HL-60 (cell line): ENCODE measurements at places on chromosomes 5 and 9.

GRCh38 chr5:59684388-59685190, 208.9 kb downstream of the PDE4D start:
- no peak for DNase-seq

GRCh38 chr9:128702949-128703615, 779 bp downstream of the PKN3 start:
- no peak for DNase-seq

- DNase-seq: no peak
These were observed 80.0 kb upstream of the COL5A1 start for GRCh38 chr9:134561427-134562145.

- DNase-seq: peak; percentile 23
These were observed 7.5 kb downstream of the UNC5A start for GRCh38 chr5:176817841-176818377.

DNA sequence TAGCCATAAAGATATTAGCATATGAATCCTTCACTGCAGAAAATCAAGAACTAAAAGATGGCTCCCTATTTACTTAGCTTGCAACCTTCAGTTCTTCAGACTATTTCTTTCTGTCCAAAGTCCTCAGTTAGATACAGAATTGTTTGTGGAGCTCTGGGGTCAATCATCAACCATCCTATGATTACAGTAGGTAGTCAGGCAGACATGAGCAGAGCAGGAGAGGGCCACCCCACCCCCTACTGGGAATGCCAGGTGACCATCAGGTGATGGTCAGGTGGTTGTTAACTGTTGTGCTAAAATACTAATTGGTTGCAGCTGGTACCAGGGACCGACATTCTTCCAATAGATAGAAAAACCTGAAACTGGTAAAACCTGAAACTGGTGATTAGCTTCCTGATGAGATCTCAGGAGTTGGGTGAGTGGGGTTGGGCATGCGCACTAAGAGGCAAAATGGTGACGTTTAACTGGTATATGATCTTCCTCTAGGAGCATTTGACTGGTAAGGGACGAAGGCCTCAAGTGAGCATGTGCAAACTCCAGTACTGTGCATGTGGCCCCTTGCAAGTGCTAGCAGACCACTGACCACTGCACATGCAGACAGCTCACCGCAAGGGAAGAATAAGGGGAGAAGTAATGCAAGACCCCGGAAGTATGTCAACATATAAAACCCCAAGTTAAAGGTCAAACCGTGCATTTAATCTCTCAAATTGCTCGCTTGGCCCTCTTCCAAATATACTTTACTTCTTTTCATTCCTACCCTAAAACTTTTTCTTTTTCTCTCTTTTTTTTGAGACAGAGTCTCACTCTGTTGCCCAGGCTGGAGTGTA, 13.6 kb downstream of the C9orf57 start:
- no peak for DNase-seq

- no peak for DNase-seq
These were observed 2.0 kb downstream of the TENT4A start for GRCh38 chr5:6715271-6715670.

DNA sequence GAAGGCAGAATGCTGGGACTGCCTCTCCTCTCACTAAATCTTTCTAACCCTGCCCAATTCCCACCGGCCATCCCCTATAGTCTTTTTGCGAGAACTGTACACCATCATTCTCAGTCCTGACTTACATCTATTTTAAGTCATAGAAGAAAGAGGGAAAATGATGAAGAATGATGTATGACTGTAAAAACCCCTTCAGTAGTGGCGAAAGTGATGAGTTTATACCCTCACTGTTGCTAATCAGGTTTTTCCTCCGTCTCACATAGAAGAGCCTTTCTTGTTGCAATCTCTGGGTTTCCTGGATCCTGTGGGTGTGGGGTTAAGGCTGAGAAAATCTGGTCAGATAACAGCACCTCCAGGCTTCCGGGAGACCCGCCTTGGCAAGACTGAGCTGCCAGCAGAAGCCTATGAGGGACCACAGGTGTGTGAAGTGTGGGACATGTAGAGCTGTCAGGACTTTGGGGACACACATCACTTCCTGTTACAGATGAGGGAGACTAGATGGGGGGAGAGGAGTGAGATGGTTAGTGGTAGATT, 147.1 kb upstream of the SLC12A2 start:
- no peak for DNase-seq

DNA sequence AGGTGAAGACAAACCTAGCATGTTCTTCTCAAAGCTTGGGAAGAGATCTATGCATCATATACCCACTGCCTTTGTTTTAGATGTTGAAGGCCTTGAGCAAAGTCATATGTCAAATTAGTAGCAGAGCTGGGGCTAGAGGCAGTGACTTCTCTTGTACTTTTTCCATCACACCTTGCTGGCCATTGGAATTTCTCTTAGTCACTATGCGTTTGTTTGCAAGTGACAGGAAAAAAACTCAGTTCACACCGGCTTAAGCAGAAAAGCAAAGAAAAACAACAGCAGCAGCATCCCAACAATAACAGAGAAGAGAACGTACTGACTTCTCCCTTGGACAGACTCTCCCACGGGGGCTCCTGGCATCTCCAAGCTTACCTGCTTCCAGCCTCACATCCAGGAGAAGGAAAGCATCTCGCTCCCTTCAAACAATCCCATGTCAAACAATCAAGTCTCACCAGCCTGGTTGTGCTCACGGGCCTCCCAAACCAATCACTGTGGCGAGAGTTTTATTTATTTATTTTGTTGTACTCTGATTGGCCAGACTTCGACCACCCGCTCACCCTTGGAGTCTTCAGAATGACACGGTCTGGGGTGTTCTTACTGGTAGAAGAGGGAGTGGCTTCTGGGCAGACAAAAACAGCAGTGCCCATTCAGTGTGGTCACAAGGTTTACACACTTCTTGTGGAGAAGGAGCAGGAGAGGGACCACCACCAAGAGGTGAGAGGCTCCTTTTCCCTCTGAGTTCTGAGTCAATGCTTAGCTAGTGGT, 83.8 kb upstream of the STC2 start:
- no peak for DNase-seq

- DNase-seq: no peak
These were observed 22.1 kb downstream of the PTCH1 start for GRCh38 chr9:95494416-95495371.

GRCh38 chr9:21854119-21854518, 51.7 kb downstream of the MTAP start:
- DNase-seq: no peak

DNA sequence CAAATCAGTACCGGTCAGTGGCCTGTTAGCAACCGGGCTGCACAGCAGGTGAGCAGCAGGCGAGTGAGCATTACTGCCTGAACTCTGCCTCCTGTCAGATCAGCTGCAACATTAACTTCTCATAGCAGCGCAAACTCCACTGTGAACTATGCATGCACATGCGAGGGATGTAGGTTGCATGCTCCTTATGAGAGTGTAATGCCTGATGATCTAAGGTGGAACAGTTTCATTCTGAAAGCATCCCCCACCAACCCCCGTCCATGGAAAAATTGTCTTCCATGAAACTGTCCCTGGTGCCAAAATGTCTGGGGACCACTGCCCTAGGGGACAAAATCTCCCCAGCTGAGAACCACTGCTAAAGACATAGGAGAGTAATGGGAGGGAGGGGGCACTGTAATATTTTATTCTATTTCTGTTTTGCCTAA, 51.1 kb downstream of the P4HA2 start:
- peak; percentile 1 for DNase-seq

GRCh38 chr9:90446200-90446948, 196.2 kb downstream of the DIRAS2 start:
- no peak for DNase-seq

DNA sequence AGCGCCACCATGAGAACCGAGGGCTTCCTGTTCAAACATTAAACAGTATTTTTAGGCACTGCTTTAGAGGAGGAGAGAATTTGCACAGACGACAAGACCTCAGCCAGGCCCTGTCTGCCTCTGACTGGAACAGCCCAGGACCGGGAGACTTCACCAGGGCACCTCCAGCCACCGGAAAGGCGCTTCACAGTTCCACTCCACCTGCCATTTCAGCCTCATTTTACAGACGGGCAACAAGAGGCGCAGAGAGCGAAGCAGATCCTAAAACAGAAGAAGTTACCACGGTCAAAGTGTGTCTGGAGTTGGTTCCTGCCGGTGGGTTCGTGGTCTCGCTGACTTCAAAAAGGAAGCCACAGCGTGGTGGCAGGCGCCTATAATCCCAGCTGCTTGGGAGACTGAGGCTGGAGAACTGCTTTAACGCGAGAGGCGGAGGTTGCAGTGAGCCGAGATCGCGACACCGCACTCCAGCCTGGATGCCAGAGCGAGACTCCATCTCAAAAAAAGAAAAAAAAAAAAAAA, 28.4 kb downstream of the COL23A1 start:
- no peak for DNase-seq

DNA sequence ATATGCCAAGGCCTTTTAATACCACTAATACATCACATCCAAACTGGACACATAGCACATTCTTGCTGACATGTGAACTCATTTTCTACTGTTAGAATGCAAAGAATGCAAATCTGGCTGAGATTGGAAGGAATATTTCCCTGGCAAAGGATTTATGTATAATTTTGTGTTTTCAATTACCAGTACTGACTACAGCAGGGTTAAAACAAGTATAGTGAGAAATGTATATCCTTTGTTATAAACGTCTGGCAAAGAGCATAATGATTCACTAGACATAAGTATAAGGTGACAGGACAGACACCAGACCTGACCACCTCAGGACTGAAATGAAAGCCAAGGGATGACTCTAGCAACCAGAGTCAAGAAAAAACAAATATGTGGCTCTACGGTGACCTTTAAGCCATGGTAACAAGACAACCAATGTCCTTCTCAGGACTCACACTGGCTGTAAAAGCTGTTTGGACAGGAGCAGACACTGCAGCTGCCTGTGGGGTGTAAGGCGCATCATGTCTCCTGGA, 95.0 kb downstream of the MRPS27 start:
- no peak for DNase-seq

- no peak for DNase-seq
These were observed 107.5 kb downstream of the FRMD3 start for GRCh38 chr9:83430681-83431080.

GRCh38 chr5:177608243-177609075, 8.5 kb downstream of the B4GALT7 start:
- no peak for DNase-seq

- no peak for DNase-seq
These were observed 30.4 kb downstream of the KCNIP1 start for GRCh38 chr5:170534177-170534576.

GRCh38 chr5:65961633-65962032, 35.3 kb downstream of the ERBIN start:
- DNase-seq: no peak

GRCh38 chr5:17801595-17801994, 167.3 kb downstream of the TAF11L14 start:
- no peak for DNase-seq

DNA sequence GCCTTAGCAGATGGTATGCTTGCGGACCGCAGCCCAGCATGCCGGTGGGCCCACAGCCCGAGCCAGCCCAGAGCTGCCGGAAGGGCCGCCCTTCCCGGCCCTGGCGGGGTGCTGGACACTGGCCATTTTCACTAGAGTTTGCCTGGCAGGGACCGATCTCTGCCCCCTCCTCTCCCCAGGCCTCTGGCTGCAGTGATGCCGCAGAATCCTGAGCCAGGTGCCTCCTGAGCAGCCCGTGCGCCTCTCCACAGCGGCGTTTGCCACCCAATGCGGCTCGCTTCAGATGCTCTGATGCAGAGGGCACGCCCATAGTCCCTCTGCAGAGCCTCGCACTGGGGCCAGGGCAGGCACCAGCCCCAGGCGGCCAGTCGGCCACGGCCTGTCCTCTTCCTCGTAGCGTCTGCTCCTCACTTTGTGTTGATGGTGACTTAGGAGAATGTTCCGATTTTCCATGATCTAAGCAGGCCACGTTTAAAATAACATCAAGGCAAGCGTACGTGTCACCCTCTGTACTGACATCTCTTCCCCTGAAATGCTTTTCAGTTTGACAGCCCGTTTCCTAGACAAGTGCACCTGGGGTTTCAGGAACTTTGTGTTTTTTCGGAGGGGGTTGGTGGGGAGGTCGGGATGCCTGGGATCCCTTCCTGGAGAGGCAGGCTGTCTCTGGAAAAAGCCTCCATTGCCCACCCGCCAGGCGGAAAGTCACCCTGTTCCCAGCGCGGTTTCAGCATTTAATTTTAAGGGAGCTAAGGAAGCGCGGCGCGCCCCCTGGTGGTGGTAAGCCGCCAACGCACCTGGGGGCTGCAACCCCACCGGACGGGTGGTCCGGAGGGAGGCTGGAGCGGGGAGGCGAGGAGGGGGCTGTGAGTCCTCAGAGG, 29.8 kb upstream of the HMCN2 start:
- DNase-seq: peak; percentile 45

DNA sequence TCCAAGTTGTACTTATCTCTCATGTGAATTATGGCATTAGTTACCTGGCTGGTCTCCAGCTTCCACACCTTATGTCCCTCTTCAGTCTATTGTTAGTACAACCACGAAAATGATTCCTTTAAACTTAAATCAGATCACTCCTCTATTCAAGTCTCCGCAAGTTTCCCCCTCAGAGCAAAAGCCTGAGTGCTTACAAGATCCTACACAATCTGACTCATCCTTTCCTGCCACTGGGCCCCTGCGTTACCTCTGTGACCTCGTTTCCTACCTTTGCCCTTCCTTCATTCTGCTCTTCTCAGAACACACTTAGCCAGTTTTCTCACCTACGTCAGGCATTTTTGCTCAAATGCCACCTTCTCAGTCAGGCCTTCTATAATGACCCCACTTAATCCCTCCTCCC, 45.1 kb upstream of the GLIS3 start:
- no peak for DNase-seq

GRCh38 chr5:10678244-10678643, 82.8 kb downstream of the DAP start:
- DNase-seq: no peak

- DNase-seq: no peak
These were observed 15.9 kb downstream of the NINJ1 start for GRCh38 chr9:93117924-93118862.

- no peak for DNase-seq
These were observed 29.8 kb downstream of the HMGCR start for GRCh38 chr5:75366787-75367186.

DNA sequence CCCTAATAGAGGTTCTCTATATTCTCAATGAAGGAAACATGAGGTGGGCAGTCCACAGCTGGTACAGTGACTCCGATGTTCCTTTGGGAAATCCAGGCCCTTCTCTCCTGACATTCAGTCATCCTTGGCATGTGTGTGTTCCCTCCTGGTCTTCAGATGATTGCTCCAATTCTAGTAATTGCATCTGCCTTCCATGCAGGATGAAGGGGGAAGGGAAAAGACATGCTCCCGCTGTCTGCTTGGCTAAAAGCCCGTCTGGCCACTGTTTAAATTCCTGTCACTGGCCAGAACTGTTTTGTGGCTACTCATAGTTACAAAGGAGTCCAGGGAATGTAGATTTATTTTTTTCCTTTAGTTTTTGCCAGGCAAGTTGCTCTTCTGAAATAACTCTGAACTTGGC, 65.0 kb downstream of the MAST4 start:
- no peak for DNase-seq

GRCh38 chr5:38789134-38789533, 56.7 kb upstream of the OSMR start:
- no peak for DNase-seq

- no peak for DNase-seq
These were observed 72.9 kb upstream of the CDH6 start for GRCh38 chr5:31120642-31120948.
